Activated naive CD4-positive, alpha-beta T cell treated with anti-CD3 and anti-CD28 coated beads, Interleukin-2, amount 10 ng/mL, durations not matched to agents 5 hours and 36 hours (primary cell): ENCODE measurements at places on chromosomes 12 and 14. TPM values are rescaled to one million over a fixed set of nuclear protein-coding genes. Genes with fewer than 3 reads are reported as not detected.

RNU4-1 gene
- 2,200 TPM for total RNA-seq

SAMD15 gene
- 0.23 TPM for total RNA-seq

CELA1 gene
- total RNA-seq = 0.51 TPM

OAS1 gene
- 36.3 TPM for total RNA-seq

SPTB gene
- total RNA-seq = 0.05 TPM

GYS2 gene
- not detected for total RNA-seq

TSFM gene
- total RNA-seq = 27.8 TPM

HOXC12 gene
- total RNA-seq = not detected

POU6F1 gene
- total RNA-seq = 5.8 TPM
